GM04503 (cell line): ENCODE measurements at places on chromosomes 6 and 20.

DNA sequence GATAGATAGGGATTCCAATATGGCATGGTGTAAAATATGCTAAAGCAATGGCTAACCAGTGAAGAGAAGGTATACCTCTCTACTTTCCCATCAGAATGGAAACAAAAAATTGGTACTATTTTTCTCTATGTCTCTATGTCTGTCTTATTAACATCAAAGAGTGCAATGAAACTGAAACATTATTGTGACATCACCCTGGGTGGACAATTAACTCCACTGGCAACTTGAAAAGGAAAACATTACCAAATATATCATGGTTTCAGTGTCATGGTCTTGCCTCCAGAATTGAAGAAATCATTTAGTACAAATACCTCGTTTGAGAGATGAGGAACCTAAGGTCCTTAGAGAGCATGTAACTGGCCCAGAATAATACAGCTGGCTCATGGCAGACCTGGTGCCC is 1132.5 kb upstream of the MAP3K7 start:
- no peak for DNase-seq

GRCh38 chr20:62045529-62046285 is 20.0 kb downstream of the TAF4 start:
- DNase-seq = no peak

DNA sequence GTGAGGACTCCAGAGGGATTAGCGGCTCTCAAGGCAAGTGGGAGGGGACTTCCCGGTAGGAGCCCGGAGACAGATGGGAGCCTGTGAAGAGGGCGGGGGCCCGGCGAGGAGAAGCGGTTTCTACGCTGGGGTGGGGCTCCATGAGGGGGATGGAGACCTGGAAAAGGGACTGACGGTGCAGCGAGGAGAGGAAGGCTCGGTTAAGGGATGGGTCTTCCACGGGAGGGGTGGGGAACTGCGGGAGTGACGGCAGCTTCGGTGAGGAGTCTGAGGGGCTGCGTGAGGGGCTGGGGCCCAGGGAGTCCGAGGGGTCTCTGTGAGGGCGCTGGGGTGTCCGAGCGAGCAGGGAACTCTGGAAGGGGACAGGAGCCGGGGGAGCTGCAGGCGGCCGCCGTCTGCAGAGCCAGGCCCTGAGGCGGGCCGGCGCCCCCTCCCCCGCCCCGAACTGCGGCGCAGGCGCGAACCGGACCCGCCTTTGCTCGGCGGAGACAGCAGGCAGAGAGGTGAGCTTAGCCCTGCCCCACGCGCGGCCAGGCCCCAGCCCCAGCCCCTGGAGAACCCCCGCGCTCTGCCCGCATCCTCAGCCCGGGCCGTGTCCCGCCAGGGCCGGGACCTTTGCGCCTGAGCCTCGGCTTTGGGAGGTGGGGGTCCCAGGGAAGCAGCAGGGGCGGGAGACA is at the start of gene NRSN2:
TSS of gene NRSN2 (plus strand) at position 472 of the 677 bp plus-strand sequence. CDS start 2,533 bp downstream, outside the sequence.
- DNase-seq = no peak

- DNase-seq = peak; percentile 70
Measured at GRCh38 chr20:20010639-20011500, 6.3 kb upstream of the NAA20 start.

DNA sequence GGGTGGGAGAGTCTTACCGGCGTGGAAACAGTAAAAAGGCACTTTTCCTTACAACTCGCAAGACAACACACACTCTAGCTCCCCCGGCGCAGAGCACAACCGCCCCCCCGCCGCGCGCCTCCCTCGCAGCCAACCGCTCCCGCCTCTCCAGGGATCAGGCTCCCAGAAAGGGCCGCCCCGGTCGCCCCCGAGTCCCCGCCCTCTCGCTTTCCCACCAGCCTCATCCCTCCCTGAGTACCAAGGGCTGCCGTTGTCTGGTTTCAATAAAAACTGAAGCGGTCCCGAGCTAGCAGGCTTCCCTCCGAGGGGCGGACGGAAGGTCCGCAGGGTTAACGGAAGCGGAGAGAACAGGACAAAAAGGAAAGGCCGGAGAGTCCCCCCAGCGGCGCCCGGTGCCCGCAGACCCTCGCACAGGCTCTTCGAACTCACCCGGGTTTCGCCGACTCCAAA is 804 bp downstream of the ELOVL5 start:
- DNase-seq = no peak

- no peak for DNase-seq
Measured at GRCh38 chr6:152054441-152054840, 247.0 kb downstream of the ESR1 start.
